ENCODE measurements at places on chromosomes 11 and 22.

GRCh38 chr11:131070365-131070764, 154.1 kb upstream of the SNX19 start:
- H3K4me3 ChIP-seq: no peak overlapping the region
- peaks cover 37% of the 10 kb centered on the region for H3K4me1 ChIP-seq
- H3K36me3 ChIP-seq: no peaks in the 10 kb centered on the region
- DNase-seq: no peak
- no peak overlapping the region for H3K27ac ChIP-seq

- no peaks in the 10 kb centered on the region for H3K27me3 ChIP-seq
- H3K27ac ChIP-seq: no peak overlapping the region
- no peaks in the 10 kb centered on the region for H3K36me3 ChIP-seq
- H3K4me3 ChIP-seq: no peak overlapping the region
Measured at GRCh38 chr11:12291766-12292165, 85.6 kb upstream of the PARVA start.

GRCh38 chr22:31944700-31945442, 536 bp downstream of the YWHAH start:
- H3K4me3 ChIP-seq: peak overlapping the region; percentile 89
- H3K27me3 ChIP-seq: no peaks in the 10 kb centered on the region
- peaks cover 20% of the 10 kb centered on the region for H3K4me1 ChIP-seq

DNA sequence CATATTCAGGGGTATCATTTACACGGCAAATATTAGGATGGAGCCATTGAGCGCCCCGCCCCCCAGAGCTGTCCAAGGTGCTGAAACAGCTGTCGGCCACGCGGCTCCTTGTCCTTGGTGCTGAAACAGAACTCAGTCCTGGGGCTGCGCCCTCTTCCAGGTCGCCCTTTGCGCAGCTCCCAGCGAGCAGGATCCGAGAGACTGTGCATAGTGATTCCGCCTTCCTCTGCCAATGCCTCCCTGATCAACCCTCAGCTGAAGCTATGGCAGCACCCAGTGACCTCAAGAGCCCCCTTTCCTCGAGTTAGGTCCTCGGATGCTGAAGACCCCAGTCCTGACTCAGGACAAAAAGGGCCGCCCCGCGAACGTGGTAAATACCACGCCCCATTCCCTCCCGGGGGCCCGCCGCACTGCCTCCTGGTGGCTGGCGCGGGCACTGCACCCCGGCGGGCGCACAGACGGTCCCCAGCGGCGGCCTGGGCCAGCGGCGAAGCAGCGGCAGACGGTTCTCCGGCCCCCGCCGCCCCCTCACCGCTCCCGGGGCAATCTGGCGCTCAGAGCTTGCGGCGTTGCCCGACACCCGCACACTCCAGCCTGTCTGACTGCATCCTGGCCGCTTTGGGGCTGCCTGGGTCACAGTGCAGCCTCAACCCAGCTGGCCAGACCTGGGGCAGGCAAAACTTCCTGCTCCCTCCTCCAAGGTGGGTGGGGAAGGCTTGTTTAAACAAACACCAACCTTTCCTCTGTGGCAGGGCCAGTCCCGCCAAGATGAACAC, 13.4 kb downstream of the SYT7 start:
- peaks cover 42% of the 10 kb centered on the region for H3K27me3 ChIP-seq
- no peaks in the 10 kb centered on the region for H3K4me1 ChIP-seq
- H3K4me3 ChIP-seq: no peak overlapping the region

DNA sequence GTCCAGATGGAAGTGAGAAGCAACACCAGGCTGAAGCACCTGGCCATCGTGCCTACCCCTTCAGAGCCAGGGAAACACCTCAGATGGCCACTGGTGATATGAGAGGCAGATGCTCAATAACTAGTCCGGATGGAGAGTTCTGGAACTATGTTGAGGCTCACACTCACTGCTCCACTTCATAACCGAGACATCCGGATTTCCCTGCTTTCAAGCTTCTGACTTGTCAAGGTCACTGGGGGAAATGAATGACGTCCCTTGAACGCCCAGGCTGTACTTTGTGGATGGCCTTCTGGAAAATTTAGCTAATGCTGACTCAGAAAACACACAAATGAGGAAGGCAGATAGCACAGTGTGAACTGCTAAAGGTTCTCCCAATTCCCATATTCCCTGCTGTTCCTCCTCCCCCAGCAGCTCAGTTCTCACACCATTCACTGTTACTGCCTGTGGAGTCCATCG, at the start of gene LYVE1:
Gene LYVE1, minus strand, starts transcription at position 180 of the 456 bp plus-strand sequence. Its CDS starts 133 bp downstream, at position 47.
- no peak for DNase-seq
- H3K4me3 ChIP-seq: no peak within 1 kb of the TSS
- peaks cover 8% of the 10 kb centered on the region for H3K36me3 ChIP-seq
- H3K4me1 ChIP-seq: 0 out of 2 replicates have a peak, but pooled peaks cover 8% of the 10 kb centered on the region
- H3K27ac ChIP-seq: no peak within 1 kb of the TSS

GRCh38 chr11:97325693-97326092, 935.9 kb downstream of the JRKL start:
- no peaks in the 10 kb centered on the region for H3K4me1 ChIP-seq
- peaks cover 1% of the 10 kb centered on the region for H3K27me3 ChIP-seq
- DNase-seq: no peak
- H3K27ac ChIP-seq: no peak overlapping the region

DNA sequence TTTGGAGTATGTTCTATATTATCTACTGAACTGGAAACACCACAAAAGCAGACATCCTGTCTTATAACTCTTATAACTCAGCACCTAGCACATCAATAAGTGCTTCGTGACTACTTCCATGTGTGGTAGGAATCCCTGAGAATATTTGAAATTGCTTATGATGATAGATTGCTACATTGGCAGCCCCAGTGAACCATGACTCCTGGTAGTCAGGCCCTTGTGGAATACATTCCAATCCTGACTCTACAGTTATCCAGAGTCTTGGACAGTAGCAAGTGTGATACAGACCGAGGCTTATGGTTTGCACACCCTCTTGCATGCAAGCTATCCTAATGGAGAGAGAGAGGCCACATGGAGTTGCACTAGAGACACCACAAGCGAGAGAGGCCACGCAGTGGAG, 59.5 kb upstream of the PHF21A start:
- DNase-seq: no peak
- H3K4me3 ChIP-seq: no peak overlapping the region
- peaks cover 19% of the 10 kb centered on the region for H3K27me3 ChIP-seq

DNA sequence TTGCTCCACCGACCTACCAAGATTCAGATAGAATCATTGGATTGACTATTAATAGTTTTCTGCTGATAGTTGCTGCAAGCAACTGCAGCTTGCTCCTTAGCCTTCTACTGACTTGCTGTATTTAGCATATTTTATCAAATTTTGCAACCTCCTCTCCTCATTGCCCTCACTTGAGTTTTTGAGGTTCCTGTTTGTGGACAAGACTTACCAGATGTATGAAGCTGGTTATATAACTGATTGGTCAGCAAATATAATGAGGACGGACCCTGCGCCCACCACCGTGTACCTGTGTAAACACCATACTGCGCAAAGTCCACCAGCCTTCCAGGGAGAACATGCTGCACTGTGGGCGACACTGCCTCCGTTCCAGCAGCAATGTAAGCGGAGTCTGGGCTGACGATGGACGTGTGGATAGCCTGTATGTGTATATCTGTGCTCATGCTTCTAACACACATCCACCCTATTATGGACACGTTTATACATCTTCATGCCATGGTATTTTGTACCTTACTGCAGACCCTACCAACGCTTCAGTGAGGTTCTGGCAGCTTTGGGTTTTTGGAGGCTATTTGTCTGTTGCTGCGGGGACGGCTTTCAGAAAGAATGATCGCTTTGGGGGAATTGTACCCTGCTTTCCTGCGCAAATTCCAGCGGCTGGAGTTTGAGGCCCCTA, 1.5 kb upstream of the USP18 start:
- H3K4me1 ChIP-seq: peaks cover 12% of the 10 kb centered on the region
- H3K36me3 ChIP-seq: no peaks in the 10 kb centered on the region
- no peak overlapping the region for H3K4me3 ChIP-seq
- no peaks in the 10 kb centered on the region for H3K27me3 ChIP-seq
- H3K27ac ChIP-seq: no peak overlapping the region

DNA sequence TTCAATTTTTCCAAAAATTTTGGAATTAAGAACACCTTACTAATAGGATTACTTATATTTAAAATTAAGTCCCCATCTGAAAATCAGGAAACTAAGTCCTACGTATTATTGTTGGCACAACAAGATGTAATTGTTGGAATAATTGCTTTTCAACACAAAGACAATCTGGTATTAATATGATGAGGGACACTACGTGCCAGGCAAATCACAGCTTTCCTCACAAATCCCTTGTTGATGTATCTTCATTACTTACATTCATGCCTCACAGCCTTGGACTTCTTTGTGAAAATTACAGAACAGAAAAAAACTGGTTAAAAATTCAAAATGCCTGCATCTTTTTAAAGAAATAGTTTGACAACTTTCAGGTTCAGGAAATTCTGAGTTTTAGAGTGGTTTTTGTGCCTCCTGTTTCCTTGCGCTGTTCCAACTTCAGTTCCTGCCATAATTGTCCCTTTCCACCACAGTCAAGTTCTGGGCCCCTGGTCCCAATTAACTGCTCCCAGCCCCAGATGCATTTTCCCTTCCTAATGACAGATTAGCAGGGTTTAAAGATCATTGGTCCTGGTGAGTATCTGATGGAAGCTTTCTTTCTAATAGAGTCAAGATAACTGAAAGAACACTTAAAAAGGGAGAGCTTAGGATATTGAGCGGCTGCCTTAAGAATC, 23.3 kb upstream of the CCDC34 start:
- H3K4me1 ChIP-seq: peaks cover 80% of the 10 kb centered on the region
- DNase-seq: no peak
- no peak overlapping the region for H3K27ac ChIP-seq

DNA sequence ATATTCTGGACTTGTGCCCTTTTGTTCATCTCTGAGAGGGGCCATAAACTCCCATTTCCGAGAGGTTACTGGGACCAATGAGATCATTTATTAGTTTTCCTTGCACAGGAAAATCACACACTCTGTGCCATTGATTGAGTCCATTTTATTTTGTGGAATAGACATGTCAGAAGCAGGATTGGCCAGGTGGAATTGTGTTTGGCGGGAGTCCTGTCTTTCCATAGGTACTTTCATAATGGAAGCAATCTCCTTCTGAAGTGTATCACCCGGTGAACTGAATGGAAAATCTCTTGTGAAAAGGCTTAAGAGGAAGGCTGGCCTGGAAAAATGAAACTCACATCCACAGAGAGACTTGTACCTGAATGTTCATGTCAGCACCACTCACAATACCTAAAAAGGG, 63.0 kb upstream of the PARVG start:
- H3K4me1 ChIP-seq: no peaks in the 10 kb centered on the region
- peaks cover 7% of the 10 kb centered on the region for H3K36me3 ChIP-seq
- peaks cover 2% of the 10 kb centered on the region for H3K27me3 ChIP-seq
- no peak overlapping the region for H3K4me3 ChIP-seq
- DNase-seq: no peak
- no peak overlapping the region for H3K27ac ChIP-seq

- H3K27ac ChIP-seq: peak overlapping the region; percentile 98
- H3K27me3 ChIP-seq: no peaks in the 10 kb centered on the region
- peaks cover 41% of the 10 kb centered on the region for H3K4me1 ChIP-seq
- DNase-seq: no peak
- H3K4me3 ChIP-seq: peak overlapping the region; percentile 97
- H3K36me3 ChIP-seq: peaks cover 28% of the 10 kb centered on the region
Measured at GRCh38 chr11:102110761-102111010, 439 bp downstream of the YAP1 start.

GRCh38 chr22:28016781-28017557, 97.9 kb upstream of the PITPNB start:
- peaks cover 4% of the 10 kb centered on the region for H3K27me3 ChIP-seq
- H3K4me1 ChIP-seq: peaks cover 18% of the 10 kb centered on the region
- H3K36me3 ChIP-seq: no peaks in the 10 kb centered on the region
- no peak overlapping the region for H3K27ac ChIP-seq

- no peaks in the 10 kb centered on the region for H3K36me3 ChIP-seq
- H3K4me3 ChIP-seq: no peak overlapping the region
- peaks cover 32% of the 10 kb centered on the region for H3K27me3 ChIP-seq
- no peak overlapping the region for H3K27ac ChIP-seq
- peaks cover 12% of the 10 kb centered on the region for H3K4me1 ChIP-seq
Measured at GRCh38 chr11:3221408-3222002, 2.9 kb upstream of the MRGPRG start.

- no peak overlapping the region for H3K4me3 ChIP-seq
- H3K36me3 ChIP-seq: no peaks in the 10 kb centered on the region
- H3K27me3 ChIP-seq: no peaks in the 10 kb centered on the region
- no peak overlapping the region for H3K27ac ChIP-seq
Measured at GRCh38 chr11:41498726-41499125, 39.3 kb upstream of the LRRC4C start.

DNA sequence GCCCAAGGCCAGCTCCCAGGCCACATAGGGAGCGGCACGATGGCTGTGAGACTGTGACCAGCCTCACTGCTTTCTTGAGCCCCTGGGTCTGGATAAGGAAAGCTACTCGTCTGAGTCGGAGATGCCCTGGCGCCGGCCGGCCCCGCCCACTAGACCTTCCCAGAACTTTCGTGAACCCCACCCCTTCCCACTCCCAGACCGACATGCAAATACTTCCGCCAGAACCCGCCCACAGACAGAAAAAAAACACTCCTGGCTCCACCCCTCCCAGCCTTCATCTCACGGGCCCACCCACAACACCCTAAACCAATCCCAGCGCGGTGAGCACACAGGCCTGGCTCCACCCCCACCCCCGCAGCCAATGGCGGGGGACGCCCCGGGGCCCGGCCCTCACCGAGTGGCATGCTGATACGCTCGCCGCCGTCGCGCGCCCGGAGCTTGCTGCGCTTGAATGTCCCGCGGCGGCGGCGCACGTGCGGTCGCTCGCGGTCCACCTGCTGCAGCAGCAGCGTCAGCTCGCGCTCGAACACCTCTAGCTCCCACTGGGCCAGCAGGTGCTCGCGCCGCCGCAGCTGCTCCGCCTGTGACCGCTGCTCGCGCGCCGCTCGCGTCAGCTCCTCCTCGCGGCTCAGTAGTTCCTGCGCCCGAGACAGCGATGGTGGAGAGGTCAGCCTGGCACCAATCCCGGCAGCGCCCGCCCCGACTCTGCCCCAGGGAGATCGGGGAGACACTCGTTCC, 7.0 kb downstream of the MAP3K11 start:
- H3K4me1 ChIP-seq: peaks cover 34% of the 10 kb centered on the region
- peaks cover 23% of the 10 kb centered on the region for H3K36me3 ChIP-seq
- peaks cover 3% of the 10 kb centered on the region for H3K27me3 ChIP-seq
- DNase-seq: peak; percentile 45
- H3K27ac ChIP-seq: no peak overlapping the region
- no peak overlapping the region for H3K4me3 ChIP-seq

DNA sequence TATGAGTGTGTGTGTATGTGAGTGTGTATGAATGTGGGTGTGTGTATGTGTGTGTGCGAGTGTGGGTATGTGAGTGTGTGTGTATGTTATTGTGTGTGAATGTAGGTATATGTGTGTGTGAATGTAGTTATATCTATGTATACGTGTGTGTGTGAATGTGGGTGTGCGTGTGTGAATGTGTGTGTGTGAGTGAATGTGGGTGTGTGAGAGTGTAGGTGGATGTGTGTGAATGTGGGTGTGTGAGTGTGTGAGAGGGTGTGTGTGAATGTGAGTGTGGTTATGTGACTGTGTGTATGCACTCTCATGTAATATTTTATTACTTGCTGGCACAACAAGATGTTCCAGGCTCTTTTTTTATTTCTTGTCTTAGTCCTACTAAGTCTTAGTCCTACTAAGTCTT, 513.4 kb upstream of the B3GAT1 start:
- H3K4me3 ChIP-seq: no peak overlapping the region
- H3K36me3 ChIP-seq: no peaks in the 10 kb centered on the region
- H3K4me1 ChIP-seq: no peaks in the 10 kb centered on the region
- no peak overlapping the region for H3K27ac ChIP-seq
- DNase-seq: no peak
